Naive thymus-derived CD8-positive, alpha-beta T cell (primary cell): ENCODE measurements at places on chromosomes 12 and 14. TPM values are rescaled to one million over a fixed set of nuclear protein-coding genes. Genes with fewer than 3 reads are reported as not detected.

GRCh38 chr14:64736271-64737169 lies 32.3 kb downstream of the PLEKHG3 start:
- peaks cover 2% of the 10 kb centered on the region for H3K4me1 ChIP-seq
- H3K27me3 ChIP-seq: no peaks in the 10 kb centered on the region
- no peak overlapping the region for H3K27ac ChIP-seq
- DNase-seq: no peak
- H3K4me3 ChIP-seq: no peak overlapping the region

DNA sequence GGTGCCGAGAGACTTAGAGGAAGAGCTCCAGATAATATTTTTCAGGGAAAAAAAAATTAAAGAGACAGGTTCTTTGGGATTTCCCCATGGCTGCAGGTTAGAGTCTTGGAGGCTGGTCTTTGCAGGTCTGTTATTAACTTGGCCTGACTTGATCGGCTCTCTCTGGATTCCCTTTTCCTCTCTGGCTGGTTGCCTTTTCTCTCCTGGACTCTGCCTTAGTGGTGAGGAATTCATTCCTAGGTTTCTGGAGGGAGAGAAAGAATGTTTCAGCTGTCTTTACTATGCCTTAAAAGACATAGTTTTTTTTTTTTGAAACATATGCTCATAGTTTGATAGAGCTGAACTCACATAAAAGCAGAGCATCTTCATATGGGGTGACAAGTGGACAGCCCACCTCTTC lies 336.3 kb downstream of the BMP4 start:
- H3K4me1 ChIP-seq: no peaks in the 10 kb centered on the region
- no peak overlapping the region for H3K4me3 ChIP-seq
- DNase-seq: no peak
- H3K27ac ChIP-seq: no peak overlapping the region

- no peaks in the 10 kb centered on the region for H3K27me3 ChIP-seq
- H3K27ac ChIP-seq: no peak overlapping the region
- no peak overlapping the region for H3K4me3 ChIP-seq
- DNase-seq: no peak
These were observed 228.4 kb upstream of the CAND1 start for GRCh38 chr12:67040861-67041137.

DNA sequence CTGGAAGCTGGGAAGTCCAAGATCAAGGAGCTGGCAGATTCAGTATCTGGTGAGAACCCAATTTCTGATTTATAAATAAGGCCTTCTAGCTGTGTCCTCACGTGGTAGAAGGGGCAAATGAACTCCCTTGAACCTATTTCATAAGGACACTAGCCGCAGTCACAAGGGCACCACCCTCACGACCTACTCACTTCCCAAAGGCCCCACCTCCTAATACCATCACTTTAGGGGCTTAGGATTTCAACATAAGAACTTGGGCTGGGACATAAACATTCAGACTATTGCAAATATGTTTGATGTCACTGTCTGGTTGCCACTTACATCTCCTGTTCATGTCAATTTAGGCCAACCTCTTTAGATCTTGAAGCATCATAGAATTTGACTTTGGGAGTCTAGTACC lies 10.8 kb upstream of the CNIH1 start:
- H3K27ac ChIP-seq: no peak overlapping the region
- H3K36me3 ChIP-seq: no peaks in the 10 kb centered on the region
- peaks cover 4% of the 10 kb centered on the region for H3K27me3 ChIP-seq
- H3K4me3 ChIP-seq: no peak overlapping the region
- no peaks in the 10 kb centered on the region for H3K4me1 ChIP-seq

DNA sequence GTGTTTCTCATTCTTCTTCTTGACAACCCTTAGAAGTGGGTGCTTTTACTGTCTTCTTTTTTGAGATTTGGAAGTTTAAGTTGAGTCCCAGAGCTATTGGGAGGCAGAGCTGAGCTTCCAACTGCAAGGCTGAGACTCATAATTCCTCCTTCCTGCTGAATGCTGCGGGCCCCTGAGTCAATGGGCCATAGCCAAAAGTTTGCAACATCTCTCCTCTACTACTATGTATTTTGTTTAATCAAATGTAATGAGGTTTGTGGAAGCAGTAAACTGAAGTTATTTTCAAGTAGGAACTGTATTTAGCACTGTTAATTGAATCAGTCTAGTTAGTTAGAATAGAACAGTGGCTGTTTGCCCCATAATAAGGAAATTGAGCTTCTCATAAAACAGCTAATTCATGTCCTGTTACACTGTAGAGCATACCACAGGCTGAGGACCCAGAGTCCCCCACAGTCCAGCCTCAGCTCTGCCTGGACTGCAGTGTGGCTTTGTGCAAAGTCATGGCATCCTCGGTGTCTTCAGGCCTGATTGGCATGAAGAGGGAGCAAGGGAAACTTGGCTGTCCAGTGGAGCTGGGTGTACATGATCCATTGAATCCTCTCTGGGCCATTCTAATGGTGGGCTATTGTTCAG lies 631.7 kb downstream of the VRK1 start:
- no peaks in the 10 kb centered on the region for H3K4me1 ChIP-seq
- no peak overlapping the region for H3K4me3 ChIP-seq
- DNase-seq: no peak
- H3K27ac ChIP-seq: no peak overlapping the region
- H3K36me3 ChIP-seq: no peaks in the 10 kb centered on the region

Gene LHX5
- total RNA-seq: not detected

Gene GZMH
- not detected for total RNA-seq

Gene RALGAPA1
- total RNA-seq: 74.0 TPM
